ENCODE measurements at places on chromosomes 5 and 9. TPM values are rescaled to one million over a fixed set of nuclear protein-coding genes. Genes with fewer than 3 reads are reported as not detected.

The FXN gene
- total RNA-seq = 0.92 TPM

The PCDHGC3 gene
- total RNA-seq = 83.4 TPM

The XPA gene
- 12.6 TPM for total RNA-seq

The ZNF879 gene
- 4.6 TPM for total RNA-seq

The NIPAL4 gene
- total RNA-seq = not detected

The CDH6 gene
- total RNA-seq = 44.7 TPM

The GPR107 gene
- 53.0 TPM for total RNA-seq

The MVB12B gene
- 1.8 TPM for total RNA-seq

The OR1J2 gene
- not detected for total RNA-seq

The PCSK1 gene
- 0.81 TPM for total RNA-seq

The KCNV2 gene
- not detected for total RNA-seq

The LURAP1L gene
- 12.2 TPM for total RNA-seq

The SYNPO gene
- total RNA-seq = 17.6 TPM

The TSSK1B gene
- 0.13 TPM for total RNA-seq

The NOP16 gene
- total RNA-seq = 17.3 TPM

The CFAP77 gene
- total RNA-seq = not detected

The ASS1 gene
- total RNA-seq = 149 TPM
